Nephron progenitor cell (in vitro differentiated cells): ENCODE measurements at places on chromosomes 5 and 9.

- DNase-seq: no peak
These were observed 314.1 kb upstream of the ATP10B start for GRCh38 chr5:161165998-161166660.

GRCh38 chr5:33398501-33398900 lies 42.3 kb upstream of the TARS1 start:
- DNase-seq: no peak

- no peak for DNase-seq
These were observed 26.3 kb upstream of the FREM1 start for GRCh38 chr9:14936491-14936890.

GRCh38 chr9:111572950-111573604 lies 26.4 kb downstream of the PTGR1 start:
- DNase-seq: no peak

- no peak for DNase-seq
These were observed 23.5 kb downstream of the ZFR start for GRCh38 chr5:32421075-32421474.
